ENCODE measurements at places on chromosomes 1 and 21.

GRCh38 chr1:42933610-42934491, 24.8 kb downstream of the SLC2A1 start:
- no peak for DNase-seq

DNA sequence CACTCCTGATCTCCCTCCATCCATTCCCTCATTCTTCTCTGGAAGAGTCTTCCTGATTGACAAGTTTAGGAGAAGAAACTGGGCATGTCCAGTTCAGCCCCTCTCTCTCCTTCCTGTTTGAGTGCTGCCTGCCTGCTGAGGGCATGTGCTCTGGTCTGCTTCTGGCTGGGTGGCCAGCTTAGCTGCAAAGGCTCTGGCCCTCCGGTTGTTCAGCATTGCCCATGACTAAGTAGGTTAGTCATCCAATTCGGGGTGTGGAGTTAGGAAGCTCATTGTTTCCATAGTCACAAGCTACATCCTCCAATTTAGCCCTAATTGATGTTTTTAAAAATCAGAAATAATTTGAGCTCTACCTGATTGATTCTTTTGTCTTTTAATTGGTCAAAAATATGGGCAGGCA, 25.6 kb upstream of the PLA2G2E start:
- DNase-seq = peak; percentile 29

DNA sequence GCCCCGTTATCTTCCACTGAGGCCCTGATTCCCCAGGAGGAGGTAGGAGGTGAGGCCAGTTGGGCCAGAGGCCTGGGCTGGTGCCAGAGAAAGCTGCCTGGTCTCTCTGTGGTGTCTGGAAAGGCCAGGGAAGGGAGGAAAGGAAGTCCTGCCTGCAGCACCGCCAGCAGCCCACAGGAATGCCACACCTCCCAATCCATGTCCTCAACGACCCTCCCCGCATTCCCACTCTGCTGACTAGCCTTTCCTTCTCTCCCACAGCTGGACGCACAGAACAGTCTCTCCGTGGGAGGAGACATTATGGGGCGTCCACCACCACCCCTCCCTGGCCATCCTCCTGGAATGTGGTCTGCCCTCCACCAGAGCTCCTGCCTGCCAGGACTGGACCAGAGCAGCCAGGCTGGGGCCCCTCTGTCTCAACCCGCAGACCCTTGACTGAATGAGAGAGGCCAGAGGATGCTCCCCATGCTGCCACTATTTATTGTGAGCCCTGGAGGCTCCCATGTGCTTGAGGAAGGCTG, 18.0 kb downstream of the CSF1 start:
- no peak for DNase-seq

GRCh38 chr1:57307392-57308170, 116.3 kb downstream of the DAB1 start:
- peak; percentile 13 for DNase-seq

DNA sequence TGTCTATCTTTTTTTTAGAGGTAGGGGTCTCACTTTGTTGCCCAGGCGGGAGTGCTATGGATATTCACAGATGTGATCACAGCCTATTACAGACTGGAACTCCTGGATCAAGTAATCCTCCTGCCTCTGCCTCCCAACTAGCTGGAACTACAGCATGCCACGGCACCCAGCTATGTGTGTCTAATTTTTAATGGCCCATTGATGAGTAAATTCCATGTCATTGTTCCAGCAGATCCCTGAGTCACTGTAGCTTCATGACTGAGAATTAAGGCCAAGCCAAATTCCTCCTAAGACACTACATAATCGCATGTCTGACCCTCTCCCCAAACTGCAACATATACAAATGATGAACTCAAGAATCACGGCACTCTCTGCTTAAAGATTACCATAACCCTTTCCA, 84.2 kb upstream of the RGS2 start:
- DNase-seq = peak; percentile 5

GRCh38 chr1:30787266-30787665, 29.7 kb upstream of the LAPTM5 start:
- DNase-seq = no peak

DNA sequence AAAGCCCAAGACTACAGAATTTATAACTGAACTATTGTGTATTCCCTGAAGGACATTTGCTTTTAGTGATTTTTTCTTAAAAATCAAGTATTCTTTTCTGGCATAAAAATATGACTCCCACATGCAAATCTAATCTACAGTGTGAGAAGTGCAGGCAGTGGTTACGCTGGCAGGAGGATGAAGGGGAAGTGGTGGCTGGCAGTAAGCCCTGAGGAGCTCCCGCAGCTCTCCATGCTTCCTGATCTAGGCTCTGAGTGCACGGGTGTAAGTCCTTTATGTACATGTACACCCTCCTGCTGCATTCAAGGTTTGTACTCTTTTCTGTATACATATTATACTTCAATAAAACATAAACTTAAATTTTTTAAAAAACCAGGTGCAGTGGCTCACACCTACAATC, 67.5 kb upstream of the PRDX6 start:
- DNase-seq = no peak

DNA sequence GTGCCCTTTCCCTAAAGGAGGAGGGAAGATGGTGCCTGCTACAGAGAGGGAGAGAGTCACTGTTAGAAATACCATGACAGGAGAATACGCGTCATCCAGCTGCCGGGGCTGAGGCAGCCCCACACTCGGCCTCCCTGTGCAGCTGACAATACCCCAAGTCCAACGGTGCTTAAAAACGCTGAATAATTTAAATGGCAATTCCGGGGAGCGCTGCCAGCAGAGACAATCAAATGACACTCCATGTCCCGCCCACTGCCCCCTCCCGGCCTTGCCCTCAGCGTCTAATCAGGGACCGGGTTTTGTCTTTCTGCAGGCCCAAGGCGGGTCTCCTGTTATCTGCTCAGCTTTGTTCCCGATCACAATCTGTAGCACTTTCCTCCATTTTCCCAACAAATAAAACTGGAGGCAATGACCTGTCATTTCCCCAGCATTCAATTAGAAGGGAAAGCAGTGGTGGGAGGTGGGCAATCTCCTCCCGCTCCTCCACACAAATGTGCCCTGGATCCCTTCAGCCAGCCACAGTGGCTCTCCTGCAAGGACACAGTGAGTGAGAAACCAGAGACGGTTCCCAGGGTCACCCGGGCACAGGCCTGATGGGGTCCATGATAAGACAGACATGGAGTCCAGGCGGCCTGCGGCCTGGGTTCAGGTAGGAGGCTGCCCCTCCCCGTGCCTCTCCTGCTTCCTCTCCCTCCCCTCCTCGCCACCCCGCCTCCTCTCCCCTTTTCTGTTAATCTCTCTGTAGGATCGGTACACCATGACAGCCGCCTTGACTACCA, 42.7 kb upstream of the AJAP1 start:
- DNase-seq = no peak

- DNase-seq = peak; percentile 46
Observed at GRCh38 chr1:226063224-226063976, 884 bp downstream of the H3-3A start.

- DNase-seq = no peak
Observed at GRCh38 chr21:33885172-33885514, 30.5 kb downstream of the ATP5PO start.

GRCh38 chr1:41766546-41766945, 152.2 kb downstream of the HIVEP3 start:
- DNase-seq = no peak
